Cortex of kidney (tissue), 1 donor: ENCODE measurements at places on chromosomes 12 and 14.
A peak's percentile ranks its signal among the peaks of the same experiment; 100 is the strongest.

- no peak for DNase-seq
Measured at GRCh38 chr12:131901431-131902331, 7.3 kb downstream of the ULK1 start.

DNA sequence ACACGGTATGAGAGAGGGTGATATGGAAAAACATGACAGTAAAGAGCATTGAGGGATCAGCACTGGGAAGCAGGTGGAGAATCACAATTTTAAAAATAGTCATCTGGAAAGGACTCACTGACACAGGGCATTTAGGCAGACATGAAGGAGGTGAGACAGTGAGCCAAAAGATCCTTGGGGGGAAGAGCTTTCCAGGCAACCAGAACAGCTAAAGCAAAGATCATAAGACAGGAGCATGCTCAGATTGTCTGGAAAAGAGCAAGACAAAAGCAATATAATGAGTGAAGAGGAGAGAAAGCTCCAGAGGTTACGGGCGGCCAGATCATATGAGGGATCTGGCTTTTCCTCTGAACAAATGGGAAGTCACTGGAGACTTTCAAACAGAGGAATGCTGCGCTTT, 63.9 kb downstream of the DENND5B start:
- DNase-seq, result no peak

- peak; percentile 8 for DNase-seq
Measured at GRCh38 chr12:108518101-108518715, 3.1 kb downstream of the FICD start.

DNA sequence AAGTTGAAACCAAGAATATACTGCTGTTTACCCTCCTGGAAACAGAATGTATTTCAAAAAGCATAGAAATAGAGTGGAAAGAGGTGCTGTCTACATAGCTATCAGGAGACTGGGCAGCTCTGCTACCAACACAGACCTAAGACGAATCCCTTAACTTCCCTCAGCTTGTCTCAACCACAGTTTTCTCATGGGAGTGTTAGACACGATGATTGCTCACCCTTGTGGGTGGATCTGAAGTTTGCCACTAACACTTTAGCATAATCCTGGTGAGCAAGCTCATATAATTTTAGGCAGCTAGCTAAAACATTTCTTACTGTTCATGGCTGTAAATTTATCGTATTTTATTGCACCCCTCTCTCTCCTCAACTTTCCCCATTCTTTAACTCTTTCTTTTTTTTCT, 38.5 kb downstream of the C12orf75 start:
- no peak for DNase-seq

DNA sequence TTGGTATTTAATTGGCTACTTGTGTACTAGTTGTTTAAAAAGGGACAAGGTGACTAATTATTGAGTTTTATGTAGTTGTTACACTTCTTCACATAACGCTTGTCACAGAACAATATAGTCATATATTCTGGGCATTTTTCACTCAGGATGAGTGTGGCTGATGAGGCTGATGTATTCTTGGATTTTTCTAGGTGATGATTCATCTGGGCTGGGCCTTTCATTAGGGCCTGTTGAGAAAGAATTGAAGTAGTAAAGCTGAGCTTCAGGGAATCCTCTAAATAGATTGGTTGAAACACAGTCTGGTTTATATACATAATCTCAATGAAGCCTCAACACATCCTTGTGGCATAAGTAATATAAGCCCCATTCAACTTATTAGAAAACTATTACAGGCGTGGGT, 445.7 kb downstream of the DAD1 start:
- DNase-seq, result no peak
